Activated T-helper 1 cell treated with Interleukin-2 at 50 U/mL for 16 hours (primary cell): ENCODE measurements at places on chromosomes 16 and 17.

DNA sequence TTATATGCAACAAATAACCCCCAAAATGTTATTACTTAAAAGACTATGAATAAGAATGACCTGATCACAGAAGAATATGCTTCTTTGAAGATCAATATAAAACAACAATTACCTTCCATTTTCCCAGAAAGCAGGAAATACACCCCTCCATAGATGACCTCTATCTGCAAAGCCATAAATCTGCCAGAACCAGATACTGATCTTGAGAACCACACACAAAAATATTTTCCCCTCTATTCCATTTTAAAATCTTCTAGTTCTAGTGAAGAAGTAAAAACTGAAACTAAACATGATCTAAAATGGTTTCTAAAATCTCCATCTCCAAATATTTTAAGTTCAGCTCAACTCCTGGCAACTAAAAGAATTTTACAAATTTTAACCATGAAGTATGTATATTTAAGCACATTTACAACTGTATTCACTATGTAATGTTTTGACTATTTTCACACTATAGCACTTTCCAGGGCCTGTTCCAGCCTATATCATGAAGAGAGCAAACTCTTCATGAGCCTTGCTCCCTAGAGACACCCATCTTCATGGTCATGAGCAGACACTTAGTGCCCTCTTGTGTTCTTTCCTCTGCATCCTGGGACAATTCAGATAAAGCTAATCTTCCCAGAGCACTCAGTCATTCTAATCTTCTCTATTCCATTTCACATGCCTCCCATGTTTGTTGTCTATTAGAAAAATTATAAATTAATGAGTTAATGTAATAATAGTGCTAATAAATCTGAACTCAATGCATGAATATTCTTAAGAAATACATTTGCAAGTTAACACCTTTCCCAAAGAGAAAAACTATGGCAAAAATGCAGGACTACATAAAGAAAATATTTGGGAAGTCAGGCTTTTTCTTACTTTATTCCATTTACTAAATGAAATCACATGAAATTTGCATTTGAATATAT is 87.0 kb downstream of the HELZ start:
- no peak for DNase-seq

- no peak for DNase-seq
Measured at GRCh38 chr17:38844261-38844757, 9.2 kb downstream of the RPL23 start.

- DNase-seq: no peak
Measured at GRCh38 chr17:266219-266618, 84.8 kb upstream of the DOC2B start.

GRCh38 chr17:27345141-27345904 is 51.4 kb downstream of the WSB1 start:
- no peak for DNase-seq

GRCh38 chr16:63629272-63629671 is 1492.6 kb downstream of the CDH11 start:
- no peak for DNase-seq

DNA sequence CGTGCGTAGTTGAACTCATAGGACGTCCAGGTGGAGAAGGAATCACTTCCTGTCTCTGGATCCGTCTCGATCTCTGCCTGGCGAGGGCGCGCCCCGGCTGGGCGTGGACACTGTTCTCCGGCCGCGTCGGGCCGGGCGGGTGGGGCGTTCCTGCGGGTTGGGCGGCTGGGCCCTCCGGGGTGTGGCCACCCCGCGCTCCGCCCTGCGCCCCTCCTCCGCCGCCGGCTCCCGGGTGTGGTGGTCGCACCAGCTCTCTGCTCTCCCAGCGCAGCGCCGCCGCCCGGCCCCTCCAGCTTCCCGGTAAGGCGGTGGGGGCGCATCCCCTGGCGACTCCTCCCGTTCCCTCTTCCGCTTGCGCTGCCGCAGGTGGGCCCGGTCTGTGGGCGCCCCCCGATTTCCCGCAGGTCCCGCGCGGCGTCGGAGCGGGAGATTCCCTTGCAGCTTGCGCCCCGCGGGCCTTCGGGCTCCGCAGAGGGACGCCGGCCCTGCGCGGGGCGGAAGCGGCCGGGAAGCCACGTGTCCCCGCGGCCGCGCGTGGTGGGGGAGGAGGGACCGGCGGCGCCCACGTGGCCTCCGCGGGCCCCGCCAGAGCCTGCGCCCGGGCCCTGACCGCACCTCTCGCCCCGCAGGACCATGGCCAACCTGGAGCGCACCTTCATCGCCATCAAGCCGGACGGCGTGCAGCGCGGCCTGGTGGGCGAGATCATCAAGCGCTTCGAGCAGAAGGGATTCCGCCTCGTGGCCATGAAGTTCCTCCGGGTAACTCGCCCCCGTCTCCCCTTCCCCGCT is at the start of gene NME2:
Gene NME2, plus strand, starts transcription at position 214 of the 789 bp plus-strand sequence. Its CDS starts 420 bp downstream, at position 634.
- DNase-seq: peak; percentile 54

GRCh38 chr17:68176718-68177117 is 71.1 kb upstream of the AMZ2 start:
- no peak for DNase-seq

- DNase-seq: no peak
Measured at GRCh38 chr16:88554711-88555264, 15.4 kb upstream of the ZC3H18 start.

GRCh38 chr17:8294361-8294760 is 839 bp downstream of the SLC25A35 start:
- DNase-seq: no peak

DNA sequence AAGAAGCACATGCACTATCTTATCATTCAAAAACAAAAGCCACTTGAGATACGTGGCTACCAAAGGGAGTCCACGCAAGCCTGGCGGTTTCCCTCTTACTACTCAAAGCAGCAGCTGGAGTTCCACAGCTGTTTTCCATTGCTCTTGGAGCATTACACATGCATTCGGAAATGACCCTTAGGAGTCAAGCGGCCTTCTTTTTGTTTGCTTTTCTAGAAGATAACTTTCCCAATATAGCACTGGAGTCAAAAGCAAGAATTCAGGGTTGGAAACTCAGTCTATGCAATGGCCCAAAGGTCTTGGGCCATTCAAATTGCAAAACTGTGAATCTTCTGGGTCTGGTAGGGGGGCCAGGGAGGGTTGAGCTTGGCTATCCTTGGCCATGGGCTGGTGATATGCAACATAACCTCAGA is 97.8 kb upstream of the MAF start:
- DNase-seq: no peak

DNA sequence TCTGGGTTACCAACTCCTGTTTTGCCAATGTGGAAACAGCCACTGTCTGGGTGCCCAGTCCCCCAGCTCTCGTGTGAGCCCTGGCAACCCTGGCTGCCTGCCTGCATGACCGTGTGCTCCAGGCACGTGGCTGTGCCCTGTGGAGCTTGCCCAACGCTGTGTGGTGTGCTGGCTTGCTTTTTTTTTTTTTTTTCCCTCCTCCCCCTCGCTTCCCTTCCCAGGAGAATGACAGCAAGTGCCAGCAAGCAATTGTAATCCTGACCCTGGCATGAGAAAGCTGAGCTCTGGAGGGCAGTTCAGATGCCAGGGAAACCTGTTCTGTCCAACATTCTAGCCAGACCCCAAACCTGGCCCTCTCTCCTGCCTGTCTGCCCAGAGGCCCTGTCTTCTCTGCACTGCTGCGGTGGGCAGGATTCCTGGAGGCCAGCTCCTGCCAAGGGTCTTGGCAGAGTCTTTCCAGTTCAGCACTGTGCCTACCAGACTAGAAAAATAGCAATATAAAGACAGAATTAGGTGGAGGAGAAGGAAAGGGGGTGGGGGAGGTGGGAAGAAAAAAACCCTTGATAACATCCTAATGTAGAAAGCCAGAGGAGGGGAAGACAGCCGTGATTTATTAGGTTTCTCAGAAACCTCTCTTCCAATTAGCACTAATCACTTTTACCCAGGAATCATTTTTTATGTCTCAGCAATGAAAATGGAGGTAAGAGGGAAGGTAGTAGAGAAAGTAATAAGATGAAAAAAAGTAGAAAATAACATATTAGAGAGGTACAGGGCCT is 9.0 kb downstream of the HLF start:
- DNase-seq: no peak

DNA sequence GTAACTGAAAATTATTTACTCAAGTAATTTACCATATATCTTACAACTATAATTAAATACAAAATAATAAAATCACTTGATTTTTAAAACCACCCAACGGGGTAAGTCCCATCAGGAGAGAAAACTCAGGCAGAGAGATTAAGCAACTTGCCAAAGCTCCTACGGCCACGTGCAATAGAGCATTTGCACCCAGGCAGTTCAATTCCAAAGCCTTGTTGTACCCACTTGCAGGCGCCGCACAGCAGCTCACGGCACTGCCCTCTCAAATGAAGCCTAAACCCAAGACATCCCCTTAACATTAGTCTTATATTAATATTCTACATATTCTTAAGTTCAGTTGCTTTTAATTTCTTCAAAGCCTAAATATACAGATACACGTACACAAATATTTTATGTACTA is 75.7 kb downstream of the SPAG9 start:
- DNase-seq: no peak

- no peak for DNase-seq
Measured at GRCh38 chr17:73581379-73581778, 62.9 kb downstream of the SDK2 start.

DNA sequence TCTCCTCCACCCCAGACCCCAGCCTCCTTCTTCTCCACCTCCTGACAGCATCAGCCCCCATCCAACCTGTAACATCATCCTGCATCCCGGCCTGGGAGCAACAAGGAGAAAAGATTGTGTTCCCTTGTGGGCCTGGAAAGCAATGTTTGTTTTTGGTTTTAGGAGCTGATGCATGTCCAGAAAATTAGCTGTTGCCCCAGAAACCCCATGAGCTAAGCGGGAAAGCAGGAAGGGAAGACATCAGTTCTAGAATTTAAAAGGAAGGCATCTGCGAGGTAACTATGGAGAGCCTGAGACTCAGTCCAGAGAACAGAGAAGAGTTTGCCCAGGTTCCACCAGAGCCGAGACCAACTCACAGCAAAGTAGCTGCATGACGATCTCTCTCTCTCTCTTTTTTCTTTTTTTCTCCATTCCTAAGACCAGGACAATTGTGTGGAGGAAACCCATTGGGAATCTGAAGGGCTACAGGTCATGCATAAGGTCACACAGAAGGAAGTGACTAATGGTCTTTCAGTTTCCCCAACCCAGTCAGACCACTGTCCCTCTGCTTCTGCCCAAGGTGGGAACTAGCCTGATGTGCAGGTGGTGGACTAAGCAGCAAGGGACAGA is 124.4 kb downstream of the SLC39A11 start:
- no peak for DNase-seq

GRCh38 chr16:54120846-54121480 is 165.6 kb downstream of the IRX3 start:
- DNase-seq: no peak

DNA sequence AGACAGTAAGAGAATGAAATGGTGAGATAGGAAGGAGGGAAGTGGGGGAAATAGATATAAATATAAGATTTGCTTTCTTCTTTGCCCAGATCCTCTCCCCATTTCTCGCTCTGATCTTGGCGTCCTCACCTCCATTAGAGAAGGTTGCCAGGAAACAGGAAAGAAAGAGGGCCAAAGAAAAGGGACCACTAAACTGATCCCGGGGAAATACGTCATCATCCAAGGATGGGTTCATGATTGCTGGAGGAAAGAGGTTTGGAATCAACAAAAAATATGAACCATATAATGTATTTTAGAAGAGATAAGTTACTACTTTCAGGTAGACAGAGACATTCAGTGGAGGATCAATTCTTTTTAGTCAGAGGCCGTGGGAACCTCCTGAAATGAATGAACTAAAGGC is 536.0 kb downstream of the HAPSTR1 start:
- DNase-seq: no peak

- no peak for DNase-seq
Measured at GRCh38 chr16:79613009-79613408, 12.5 kb upstream of the MAF start.

DNA sequence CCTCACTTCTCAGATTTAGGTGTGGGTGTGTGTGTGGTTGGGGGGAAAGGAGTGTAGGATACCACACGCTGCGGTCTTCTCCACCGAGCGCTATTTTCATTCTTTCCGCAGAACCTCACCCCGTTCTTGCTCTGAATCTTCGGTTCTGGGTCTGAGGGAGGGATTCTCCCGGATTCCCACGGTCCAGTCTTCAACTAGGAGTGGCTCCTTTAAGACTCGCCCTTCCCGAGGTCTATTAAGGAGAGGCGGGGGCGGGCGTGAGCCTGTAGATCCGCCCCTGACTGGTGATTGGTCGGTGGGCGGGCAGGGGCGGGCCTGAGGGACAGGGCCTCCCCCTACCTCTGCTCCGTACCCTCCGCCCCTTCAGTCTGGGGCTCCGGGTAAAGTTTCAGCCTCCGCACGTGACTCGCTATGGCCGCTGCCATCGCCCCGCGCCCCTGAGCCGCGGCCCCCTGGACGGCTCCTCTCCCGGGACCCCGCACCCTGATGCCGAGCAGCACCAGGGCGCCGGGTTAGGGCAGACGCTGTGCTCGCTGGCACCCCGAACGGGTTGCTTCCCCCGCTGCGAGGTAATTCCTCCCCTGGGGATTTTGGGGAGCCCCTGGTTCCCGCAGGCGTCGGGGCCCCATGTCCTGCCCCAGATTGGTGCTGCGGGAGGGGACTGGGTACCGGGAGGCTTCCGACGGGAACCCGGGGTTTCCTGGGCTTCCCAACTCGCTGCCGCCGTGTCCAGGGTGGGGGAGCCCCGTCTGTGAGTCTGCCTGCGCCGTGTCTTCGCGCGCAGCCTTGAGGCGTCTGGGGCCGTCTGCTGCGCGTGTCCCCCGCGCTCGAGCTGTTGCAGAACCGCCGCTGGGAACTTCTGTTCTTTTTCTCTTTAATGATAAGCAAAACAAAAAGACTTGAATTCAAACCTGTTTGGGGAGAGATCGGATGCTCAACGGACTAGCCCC is 9.2 kb downstream of the RARA start:
- DNase-seq: peak; percentile 86

- no peak for DNase-seq
Measured at GRCh38 chr16:25172831-25173230, 43.9 kb upstream of the AQP8 start.

DNA sequence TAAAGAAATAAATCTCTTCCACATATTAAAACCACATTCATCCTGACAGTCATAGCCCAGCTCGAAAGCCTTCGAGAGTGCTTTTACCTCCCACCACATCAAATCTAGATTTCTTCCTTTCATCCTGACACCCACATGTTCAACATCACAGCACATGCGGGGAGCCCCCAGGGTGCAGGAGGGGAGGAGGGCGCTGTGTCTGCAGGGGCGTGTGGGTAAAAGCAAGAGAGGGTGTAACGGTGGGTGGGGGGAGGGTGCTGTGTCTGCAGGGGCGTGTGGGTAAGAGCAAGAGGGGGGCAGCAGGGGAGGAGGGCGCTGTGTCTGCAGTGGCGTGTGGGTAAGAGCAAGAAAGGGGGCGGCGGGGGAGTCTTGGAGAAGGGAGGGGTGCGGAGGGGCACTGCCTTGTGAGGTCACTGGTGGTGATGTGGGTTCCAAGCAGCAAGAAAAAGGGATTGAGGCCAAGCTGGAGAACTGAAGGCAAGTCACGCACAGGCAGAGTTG is 34.7 kb downstream of the ADCY9 start:
- no peak for DNase-seq

- no peak for DNase-seq
Measured at GRCh38 chr16:88983771-88984687, 7.0 kb upstream of the CBFA2T3 start.
